Activated naive CD4-positive, alpha-beta T cell (primary cell): ENCODE measurements at places on chromosomes 7 and 10.

DNA sequence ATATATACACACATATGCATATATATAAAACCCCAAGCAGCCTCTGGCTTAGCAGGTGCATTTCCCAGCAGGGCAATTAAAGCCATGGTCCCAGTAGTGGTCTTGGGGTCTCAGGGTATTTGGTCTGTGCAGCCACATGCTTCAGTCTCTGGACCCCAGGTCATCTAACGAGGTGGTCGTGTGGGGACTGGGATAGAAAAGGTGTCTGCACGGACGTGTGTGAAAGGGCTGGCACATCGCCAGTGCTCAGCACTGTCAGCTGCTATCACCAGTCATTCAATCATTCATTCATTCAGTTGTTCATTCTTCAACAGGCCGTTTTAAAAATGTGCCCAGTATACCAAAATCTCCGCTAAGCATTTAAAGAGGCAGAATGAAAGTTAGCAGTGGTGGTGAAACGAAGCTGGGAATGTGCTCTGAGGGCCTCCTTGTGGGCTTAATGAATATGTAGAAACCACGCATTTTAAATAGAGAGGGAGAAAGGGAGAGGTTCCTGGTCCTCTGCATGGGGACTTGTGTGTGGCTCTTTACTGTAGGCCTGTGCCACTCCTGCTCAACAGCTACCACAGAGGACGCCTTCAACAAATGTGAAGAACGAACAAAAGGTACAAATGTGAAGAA lies 170.4 kb downstream of the EGFR start:
- DNase-seq: no peak

- DNase-seq: no peak
These were observed 30.3 kb downstream of the TMEM168 start for GRCh38 chr7:112759905-112760304.

- DNase-seq: no peak
These were observed 162.2 kb downstream of the PFKFB3 start for GRCh38 chr10:6364893-6365292.

DNA sequence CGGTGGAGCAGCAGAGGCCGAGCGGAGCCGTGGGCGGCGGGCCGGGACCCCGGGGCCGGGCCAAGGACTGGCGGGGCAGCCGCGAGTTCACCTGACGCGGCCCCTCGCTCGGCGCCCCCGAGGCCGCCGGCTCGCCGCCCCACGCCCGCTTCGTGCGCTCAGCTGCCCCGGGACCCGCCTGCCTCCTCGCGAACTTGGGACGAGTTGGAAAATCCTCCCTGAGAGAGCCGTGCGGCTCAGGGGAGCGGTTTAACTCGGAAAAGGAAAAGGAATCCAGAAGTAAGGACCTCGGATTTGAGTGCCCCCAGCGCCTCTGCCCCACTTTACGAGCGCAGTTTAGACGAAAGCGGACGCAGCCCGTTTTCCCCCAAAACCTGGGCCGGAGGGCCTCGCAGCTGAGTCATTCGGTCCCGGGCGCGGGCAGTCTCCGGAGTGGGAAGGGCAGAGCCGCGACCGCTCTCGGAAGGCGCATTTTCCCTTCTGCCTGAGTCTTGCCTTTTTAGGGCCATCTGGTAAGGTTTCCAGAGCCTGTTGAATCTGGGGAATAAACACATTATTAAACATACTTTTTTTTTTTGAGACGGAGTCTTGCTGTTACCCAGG lies 744 bp downstream of the CREM start:
- DNase-seq: peak; percentile 41

DNA sequence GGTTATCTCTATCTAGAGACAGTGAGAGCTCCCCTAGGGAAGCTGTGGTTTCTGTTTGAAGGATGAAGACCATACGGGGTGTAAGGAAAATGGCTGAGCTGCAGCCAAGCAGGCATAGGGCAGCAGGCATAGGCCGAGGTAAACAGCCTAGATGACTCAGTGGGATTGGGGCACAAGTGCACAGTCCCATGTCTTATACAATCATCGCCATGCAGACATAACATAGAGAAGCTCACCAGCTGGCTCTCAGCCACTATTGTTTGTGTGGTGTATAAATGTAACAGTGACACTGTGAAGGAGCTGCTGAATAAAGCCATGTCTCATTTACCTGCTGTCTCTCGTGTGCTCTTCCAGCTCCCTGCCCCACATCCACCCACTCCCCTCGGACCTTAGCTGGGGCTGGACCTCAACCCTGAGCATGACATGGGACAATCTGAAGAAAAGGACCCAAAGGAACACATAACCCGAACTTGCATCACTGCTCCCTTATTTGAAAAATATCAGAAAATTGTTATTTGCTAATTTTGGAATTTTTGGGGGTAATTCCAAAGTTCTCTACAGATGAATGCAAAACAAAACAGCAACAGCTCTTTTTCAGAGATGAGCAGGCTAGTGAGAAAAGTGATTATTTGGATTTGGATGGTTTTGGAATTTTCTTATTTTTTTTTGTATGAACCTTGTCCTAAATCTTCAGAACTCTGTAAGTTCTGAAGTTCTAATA lies 582.7 kb downstream of the REEP3 start:
- no peak for DNase-seq

DNA sequence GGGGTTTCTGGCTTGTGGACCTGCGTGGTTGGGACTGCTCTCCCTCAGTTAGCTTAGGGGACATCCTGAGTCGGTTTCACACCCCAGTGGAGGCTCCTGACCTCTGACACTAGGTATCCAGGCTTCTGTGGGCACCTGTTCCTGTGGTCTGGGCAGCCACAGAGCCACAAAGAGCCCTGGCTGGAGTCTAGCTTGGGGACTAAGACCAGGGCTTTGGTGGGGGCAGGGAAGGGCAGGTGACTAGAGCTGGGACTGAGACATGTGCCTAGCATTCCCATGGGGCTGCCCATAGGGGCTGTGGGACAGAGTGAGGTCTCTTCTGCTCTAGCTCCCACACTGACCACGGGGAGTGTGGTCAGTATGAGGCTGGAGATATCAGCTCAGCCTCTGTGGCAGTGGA lies 4.0 kb upstream of the TMEM270 start:
- no peak for DNase-seq

DNA sequence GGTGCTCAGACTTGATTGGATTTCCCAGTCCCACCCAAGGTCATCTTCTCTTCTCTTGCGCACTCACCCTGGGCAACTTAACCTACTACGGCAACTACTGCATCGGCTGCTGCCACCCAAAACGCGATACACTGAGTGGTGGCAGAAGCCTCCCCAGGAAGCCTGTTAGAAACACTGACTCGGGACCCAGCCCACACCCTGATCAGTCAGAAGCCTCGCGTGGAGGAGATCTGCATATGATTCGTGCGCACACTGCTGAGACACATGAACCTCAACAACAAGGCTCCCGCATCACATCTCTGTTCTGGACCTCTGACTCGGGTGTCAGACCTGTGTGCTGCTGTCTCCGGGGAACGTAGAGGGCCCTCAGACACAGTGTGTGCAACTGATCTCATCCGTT lies 419.5 kb downstream of the PAXIP1 start:
- no peak for DNase-seq

DNA sequence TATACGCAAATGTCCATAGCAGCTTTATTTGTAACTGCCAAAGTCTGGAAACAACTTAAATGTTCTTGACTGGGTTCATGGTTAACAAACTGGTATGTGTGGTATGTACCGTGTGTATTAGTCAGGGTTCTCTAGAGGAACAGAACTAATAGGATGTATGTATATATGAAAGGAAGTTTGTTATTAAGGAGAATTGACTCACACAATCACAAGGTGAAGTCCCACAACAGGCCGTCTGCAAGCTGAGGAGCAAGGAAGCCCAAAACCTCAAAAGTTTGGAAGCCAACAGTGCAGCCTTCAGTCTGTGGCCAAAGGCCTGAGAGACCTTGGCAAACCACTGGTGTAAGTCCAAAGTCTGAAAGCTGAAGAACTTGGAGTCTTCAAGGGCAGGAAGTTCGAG lies 66.8 kb downstream of the TMEM168 start:
- DNase-seq: no peak

DNA sequence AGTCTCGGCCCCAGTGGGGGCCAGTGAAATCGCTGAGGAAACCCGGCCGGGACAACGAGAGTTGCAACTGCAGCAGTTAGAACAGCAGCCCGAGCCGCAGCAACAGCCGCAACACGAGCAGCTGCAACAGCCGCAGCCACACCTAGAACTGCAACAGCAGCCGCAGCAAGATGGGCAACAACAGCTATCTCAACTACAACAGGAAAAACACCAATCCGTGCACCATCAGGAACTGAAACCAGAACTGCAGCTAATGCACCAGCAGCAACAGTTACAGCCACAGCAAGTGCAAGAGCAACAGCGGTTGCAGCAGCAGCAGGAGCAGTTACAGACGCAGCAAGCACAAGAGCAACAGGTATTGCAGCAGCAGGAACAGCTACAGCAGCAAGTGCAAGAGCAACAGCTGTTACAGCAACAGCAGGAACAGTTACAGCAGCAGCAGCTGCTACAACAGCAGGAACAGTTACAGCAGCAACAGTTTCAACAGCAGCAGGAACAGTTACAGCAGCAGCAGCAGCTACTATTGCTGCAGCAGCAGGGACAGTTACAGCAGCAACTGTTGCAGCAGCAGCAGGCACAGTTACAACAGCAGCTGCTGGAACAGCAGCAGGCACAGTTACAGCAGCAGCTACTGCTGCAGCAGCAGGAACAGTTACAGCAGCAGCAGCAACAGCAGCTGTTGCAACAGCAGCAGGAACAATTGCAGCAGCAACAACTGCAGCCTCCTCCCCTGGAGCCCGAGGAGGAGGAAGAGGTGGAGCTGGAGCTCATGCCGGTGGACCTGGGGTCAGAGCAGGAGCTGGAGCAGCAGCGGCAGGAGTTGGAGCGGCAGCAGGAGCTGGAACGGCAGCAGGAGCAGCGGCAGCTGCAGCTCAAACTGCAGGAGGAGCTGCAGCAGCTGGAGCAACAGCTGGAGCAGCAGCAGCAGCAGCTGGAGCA lies 6.1 kb downstream of the ZNF853 start:
- no peak for DNase-seq

DNA sequence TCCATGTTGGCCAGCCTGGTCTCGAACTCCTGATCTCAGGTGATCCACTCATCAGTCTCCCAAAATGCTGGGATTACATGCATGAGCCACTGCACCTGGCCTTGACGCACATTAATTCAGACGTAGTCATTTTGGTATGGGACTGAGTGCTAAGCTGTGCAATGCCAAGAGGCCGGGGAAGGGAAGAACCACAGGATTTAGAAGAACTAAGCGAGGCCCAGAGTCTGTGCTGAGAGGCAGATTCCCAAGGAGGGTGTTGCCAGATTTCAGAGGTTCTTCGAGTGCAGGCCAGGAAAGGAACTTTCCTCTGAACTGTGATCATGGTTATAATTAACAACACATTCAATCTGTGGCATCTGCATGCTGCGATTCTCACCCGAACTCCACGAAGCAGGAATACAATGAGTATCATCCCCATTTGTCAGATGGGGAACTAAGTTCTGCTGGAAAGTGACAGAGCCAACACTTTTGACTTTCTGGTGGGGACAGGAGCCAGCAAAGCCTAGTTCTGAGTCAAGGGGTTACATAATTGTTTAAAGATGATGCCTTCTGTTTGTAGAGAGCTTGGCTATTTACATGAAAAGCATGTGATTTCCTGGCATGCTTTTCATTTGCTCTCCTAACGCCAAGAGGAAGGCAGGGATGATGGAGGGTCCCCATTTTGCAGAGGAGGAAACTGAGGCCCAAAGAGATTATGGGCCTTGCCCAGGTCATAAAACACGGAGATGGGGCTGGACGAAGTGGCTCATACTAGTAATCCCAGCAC lies 6.2 kb upstream of the ZAN start:
- no peak for DNase-seq

GRCh38 chr7:1235501-1236131 lies 2.9 kb downstream of the UNCX start:
- no peak for DNase-seq

- DNase-seq: no peak
These were observed 6.0 kb downstream of the LDB1 start for GRCh38 chr10:102113956-102114857.

DNA sequence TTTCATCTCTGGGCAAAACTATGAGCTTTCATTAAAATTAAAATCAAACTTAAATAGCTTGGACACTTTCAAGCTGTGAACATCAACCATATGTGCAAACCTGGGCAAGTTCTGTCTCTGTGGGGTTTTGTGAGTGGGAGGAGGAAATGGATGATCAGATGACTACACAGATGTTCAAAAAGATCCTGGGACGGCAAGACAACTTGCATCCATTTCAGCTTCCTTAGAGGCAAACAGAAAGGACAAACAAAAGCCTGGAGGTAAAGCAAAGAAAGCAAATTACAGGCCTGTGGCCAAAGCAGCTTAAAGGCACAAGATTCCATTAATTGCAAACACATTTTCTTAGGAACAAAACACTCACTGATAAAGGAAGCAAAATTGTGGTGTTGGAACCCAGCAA lies 222.2 kb downstream of the NEBL start:
- no peak for DNase-seq

DNA sequence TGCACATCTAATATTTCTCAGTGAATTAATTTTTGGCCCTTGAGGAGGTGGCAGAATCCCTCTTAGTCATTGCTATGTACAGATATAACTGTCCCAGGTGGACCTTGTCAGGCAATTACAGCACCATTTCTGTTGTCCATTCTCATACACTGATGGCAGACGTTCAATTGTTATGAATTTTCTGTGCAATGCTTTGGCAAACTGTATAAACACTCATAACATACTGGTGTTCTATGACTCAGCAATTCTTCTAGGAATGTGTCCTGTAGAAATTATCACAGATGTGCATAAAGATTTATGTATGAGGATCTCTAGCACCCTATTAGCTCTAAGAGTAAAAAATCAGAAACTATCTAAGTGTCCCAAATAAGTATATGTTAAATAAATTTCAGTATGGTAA lies 80.8 kb downstream of the DNAJB9 start:
- DNase-seq: no peak

DNA sequence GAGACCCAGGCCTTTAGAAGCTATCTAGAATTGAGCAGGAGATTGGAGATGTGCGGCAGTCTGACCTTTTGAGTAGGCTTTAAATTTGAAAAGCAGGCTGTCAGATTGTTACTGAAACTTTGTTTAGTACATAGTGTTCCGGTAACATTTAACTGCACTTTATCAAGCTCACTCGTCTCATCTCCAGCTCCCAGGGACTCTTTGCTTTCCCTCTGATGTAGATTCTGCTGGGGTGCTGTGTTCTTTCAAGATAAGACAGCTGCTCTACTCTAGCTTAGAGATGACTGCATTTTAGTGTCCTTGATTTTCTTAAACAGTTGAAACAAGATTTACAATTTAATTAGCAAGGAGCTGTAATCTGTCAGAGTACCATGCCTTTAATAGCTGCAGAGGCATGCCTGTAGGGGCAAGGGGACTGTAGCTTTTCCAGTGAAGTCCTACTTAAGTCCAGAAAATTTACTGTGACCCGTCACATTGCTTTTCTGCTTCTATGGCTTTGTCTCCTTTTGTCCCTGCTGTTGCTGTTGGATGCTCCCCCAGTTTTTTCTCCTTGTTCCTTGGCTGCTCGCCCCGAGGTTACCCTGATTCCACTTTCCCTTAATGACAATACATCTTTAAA lies 56.4 kb upstream of the MTPN start:
- DNase-seq: no peak
